ENCODE measurements at places on chromosomes 11 and 22.

GRCh38 chr11:112961751-112962578 is 745 bp downstream of the NCAM1 start:
- peak; percentile 61 for DNase-seq

DNA sequence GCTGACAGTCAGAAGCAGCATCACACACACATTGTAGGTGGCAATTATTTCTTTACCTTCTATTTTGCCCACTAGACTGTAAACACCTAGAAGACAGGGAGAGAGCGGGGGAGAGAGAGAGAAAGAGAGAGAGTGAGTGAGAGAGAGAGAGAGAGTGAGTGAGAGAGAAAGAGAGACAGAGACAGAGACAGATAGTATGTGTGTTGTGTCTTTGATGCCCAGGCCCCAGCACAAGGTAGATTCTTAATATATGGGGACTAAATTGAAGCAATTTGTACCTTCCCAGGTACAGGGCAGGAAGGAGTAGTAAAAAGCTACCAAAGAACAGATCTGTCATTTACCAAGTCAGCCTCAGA is 163.7 kb downstream of the PKNOX2 start:
- no peak for DNase-seq

GRCh38 chr22:33869946-33870345 is 50.3 kb downstream of the LARGE1 start:
- DNase-seq = no peak

DNA sequence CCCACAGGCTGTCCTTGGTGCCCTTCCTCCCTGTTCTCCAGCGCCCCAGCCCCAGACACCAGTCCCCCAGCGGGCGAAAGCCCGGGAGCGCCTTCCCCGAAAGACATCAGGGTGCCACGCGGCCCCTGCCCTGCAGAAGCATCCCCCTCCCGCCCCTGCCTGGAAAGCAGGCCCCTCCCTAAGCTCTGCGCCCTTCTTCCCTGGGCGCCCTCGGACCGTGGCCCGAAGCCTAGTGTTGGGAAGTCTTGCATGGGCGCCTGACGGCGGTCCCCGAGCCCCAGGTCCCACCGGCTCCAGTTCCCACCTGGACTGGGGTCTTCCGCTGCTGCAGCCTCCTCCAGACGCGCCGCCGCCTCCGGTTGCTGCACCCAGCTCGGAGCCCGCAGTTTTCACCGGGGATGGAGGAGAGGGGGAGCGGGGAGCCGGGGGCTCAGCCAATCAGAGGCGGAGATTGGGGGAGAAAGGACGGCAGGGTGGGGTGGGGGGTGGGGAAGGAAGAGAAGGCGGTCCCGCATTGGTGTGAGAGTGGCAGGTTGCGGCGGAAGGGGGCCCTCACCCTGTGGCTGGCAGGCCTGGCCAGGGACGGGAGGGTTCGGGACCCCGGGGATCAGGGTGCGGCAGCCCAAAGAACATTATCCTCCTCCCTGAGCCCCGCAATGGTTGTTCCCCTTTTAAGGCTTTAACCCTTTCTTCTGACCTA is at the start of gene THY1:
Gene THY1, minus strand, starts transcription at position 364 of the 700 bp plus-strand sequence. CDS start 2,267 bp downstream, outside the sequence.
- DNase-seq = peak; percentile 18

DNA sequence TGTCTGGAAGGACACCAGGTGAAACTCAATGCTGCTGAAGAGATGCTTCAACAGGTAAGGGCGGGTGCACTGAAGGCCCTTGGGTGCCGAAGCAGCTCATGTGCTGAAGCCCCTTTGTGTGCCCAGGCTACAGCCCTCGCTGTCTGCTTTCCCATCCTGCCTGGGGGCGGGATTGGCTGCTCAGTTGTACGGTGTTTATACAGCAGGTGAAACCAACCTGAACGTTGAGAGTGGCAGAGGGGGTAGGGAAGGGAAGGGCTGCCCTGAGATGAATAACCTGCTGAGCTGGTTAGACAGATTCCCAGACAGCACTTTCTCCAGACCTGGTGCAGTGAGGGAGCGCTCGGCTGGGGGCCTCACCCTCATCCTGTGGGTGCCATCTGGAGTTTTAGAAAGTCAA is 75.7 kb downstream of the CYB5R2 start:
- DNase-seq = peak; percentile 97

- no peak for DNase-seq
These were observed 114.1 kb downstream of the LARGE1 start for GRCh38 chr22:33806191-33806590.

DNA sequence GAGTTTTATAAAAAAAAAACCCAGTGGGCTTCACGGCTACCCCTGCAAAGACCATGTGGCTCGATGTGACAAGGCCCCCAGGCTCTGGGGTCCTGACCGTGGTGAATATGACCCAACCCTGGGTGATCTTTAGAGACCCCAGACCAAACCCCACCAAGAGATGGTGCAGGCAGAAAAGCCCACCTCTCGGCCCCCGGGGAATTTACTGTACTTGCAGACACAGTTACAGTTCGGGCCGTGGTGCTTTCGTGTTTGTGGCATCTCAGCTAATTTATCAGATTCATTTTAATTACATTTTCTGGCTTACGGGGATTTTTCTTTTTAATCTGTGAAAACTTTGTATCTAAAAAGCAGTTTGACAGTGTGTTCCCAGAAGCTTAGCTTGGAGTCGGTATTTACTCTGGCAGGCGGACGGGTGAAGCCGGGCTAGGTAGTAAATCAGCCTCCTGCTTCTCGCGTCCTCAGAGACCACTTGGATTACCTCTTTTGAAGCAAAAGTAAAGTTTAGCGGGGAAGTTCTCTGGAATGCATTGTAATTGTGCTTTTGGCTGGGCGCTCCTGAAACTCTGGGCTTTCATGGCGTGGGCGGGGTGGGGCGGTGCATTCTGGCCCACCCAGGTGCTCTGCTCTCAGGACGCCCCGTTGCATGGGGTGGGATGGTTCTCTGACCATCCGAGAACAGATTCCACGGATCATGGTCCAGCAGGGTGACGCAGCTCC is 25.3 kb downstream of the ANO1 start:
- DNase-seq = no peak

GRCh38 chr22:32531931-32532819 is 57.6 kb downstream of the FBXO7 start:
- no peak for DNase-seq

GRCh38 chr22:39253435-39254070 is 8.8 kb upstream of the PDGFB start:
- peak; percentile 31 for DNase-seq

GRCh38 chr11:132123854-132124835 is 753.7 kb downstream of the NTM start:
- no peak for DNase-seq

DNA sequence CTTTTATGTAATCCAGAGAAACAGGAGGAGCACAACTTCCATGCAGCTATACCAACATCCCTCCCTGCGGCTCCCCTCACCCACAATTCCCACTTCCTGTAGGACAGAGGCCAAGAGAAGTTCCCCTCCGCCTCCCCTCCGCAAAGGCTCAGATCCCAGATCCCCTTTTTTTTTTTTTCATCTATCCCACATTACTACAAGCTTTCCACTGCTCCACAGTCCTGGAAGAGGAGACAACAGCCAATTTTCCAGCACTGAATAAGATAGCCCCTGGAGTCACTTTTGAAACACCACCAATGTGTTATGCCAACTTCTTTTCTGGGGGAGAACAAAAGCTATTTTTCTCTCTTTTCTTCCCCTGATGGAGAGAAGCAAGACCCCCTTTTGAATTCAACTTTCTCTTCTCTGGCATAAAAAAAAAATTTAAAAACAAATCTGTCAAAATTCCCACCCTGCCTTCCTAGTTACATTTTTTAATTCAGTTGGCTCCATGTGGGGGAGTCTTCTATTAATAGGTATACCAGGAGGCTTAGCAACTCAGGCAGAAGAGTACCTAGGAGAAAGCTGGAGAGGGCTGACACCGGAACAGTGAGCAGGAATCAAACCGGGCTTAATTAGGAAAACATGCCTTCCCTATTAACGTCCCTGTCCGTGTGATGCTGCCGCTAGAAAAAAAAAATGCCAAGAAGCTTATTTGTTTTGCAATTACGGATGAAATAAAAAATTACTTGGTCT is 543.4 kb downstream of the BUD13 start:
- DNase-seq = no peak

DNA sequence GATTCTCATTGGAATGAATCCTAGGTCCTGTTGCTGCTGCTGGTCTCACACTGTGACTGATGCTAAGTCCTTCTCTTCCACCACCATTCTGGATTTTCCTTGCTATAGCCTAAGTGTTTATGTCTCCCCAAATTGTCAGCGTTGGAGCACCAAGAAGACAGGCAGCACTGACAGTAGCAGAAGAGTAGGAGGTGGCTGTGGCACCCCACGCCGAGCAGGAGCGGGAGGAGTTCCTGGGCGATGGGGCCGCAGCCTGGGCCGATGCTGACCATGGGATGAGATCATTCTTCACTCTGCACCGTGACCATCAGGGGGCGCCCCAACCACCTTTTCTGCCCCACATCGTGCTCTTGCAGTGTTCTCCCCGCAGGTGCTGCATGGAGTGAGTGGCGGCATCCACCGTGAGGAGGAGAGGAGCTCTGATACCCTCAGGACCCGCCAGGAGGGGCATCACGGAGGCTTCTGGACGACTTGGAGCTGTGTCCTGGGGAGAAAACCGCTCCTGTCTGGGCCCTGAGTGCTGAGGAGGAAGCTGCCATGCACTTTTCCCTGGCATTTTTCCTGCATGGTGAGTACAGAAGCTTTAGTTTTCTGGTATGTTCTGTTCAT is 57.0 kb downstream of the LRRC74B start:
- peak; percentile 26 for DNase-seq

DNA sequence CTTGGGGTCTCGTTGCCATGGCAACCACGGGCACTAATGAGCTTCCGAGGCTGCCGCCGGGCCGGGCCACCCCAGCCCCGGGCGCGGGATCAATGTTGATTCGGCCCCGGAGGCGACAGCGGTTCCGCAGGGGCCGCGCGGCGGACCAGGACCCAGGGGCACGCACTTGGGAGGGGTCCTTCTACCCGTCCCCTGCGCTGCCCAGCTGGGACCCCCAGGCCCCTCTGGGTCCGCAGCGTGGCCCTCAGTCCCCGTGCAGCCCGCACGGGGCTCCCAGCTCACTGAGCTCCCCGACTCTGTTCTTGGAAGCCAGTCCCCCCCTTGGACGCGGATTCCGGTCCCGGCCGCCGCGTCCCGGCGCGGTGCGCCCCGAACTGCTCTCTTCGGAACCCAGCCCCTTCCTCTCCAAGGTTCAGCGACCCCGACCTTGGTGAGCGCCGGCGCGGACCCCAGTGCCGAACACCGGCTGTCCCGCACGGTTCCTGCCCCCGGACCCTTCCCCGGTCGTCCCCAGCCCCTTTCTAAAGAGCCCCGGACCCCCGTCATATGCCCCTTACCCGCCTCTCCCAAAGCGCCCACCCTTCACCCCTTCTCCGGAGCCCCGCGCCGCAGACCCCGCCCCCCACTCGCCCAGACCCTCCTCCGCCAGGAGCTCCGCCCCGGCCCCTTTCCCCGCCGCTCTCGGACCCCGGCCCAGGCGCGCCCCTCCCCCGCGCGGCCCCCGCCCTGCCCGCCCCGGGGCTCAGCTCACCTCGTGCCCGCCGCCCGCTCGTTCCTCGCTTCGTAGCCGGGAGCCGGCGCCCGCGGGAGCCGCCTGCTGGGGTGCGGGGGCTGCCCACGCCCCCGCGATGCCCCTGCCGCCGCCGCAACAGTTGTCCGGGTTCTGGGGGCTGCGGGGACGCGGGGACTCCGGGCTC is 18.3 kb upstream of the SHISAL1 start:
- DNase-seq = no peak

- peak; percentile 83 for DNase-seq
These were observed 51.9 kb upstream of the EED start for GRCh38 chr11:86192519-86193257.

- DNase-seq = no peak
These were observed 2.0 kb downstream of the CFL1 start for GRCh38 chr11:65855927-65856363.

GRCh38 chr11:103202048-103202651 is 92.9 kb downstream of the DYNC2H1 start:
- no peak for DNase-seq

GRCh38 chr11:17161515-17161914 is 46.3 kb downstream of the PIK3C2A start:
- no peak for DNase-seq

- no peak for DNase-seq
These were observed 620 bp upstream of the ANO5 start for GRCh38 chr11:22192289-22192641.

DNA sequence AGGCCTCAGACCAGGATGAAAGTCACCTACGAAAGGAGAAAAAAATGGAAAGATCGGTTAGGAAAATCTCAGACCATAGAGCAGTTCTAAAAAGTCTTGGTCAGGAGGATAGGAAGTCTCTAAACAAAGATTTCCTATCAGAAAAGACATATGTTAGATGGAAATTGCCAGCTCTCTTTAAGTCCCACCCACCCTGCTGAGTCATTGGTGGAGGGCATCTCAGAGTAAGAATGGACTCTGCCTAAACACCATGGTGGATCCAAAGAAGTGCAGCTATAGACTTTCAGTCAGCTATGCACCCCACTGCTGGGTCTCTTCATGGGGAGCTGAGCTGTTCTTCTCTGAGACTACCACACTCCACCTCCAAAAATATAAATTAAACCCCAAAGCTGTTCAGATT is 3.7 kb downstream of the OR8B2 start:
- DNase-seq = no peak

- DNase-seq = no peak
These were observed 233.6 kb downstream of the FAM76B start for GRCh38 chr11:95556011-95556341.

DNA sequence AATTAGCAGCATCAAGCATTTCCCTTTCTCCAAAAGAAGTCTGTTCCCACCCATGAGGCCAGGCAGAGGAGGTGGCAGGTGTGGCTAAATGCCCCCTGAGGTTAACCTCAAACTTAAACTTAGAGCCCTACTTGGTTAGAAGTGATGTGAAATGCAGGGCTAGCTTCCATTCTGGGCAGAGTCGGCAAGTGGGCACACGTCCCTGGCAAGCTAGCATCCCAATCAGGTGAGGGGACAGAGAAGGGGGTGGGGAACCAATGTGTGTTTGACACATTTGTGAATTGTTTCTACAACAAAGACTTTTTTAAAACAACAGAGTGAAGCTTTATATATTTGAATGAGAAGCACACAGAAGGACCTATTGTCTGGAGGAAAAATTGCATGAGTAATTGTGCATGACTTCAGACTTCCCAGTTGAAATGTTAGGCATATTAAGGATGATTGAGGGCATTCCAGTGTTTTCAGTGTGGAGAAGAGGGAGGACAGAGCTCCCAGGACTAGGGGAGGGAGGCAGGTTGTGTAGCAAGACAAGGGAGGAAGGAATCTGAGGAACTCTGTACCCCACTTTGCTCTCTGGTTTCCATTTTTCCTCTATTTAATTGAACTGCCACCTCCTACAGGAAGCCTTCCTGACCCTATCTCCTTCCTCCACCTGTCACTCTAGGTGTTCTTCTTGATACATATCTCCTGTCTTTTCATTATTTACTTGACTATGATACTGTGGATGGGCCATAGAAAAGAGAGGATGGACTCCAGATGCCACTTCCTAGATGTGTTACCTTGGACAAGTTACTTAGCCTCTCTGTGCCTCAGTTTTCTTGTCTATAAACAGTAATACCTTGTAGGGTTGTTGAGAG is 83.3 kb upstream of the PICALM start:
- DNase-seq = no peak

DNA sequence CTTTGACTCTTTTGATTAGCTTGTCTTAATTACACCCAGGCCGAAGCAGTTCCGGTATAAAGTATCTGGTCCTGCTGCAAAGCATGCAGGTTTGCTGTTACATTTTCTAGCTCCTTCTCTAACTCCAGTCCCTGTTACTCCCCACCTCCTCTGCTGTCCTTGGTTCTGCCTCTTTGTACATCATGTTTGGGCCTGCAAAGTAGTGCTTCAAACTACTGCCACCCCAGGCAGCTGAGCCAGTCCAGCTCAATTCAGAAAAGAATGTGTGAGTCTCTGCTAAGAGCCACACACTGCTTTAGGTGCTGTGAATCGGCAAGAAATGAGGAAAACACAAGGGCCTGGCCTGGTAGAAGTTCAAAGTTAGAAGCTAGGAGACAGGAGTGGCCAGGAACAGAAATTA is 136.0 kb downstream of the SERGEF start:
- no peak for DNase-seq
